ENCODE measurements at places on chromosomes 16 and 17. TPM values are rescaled to one million over a fixed set of nuclear protein-coding genes. Genes with fewer than 3 reads are reported as not detected.
A peak's percentile ranks its signal among the peaks of the same experiment; 100 is the strongest.

DNA sequence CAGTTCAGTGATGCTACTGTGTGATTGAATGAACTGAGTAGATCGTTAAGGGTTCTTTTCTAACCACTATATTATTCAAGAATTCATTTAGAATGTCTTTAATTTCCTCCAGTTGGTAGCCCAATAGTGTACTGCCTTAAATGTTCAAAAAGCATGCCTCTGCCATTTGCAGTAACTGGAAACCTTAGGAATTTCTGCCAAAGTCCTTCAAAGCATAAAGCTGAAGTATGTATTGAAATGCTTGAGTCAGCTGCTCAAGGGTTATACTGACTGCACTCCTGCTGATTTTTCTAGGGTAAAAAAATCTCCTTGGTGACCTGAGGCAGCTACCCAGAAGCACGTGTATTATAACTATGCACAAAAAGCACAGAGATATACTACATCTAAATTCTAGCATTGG, 56.5 kb downstream of the SNTB2 start:
- no peak for DNase-seq

DNA sequence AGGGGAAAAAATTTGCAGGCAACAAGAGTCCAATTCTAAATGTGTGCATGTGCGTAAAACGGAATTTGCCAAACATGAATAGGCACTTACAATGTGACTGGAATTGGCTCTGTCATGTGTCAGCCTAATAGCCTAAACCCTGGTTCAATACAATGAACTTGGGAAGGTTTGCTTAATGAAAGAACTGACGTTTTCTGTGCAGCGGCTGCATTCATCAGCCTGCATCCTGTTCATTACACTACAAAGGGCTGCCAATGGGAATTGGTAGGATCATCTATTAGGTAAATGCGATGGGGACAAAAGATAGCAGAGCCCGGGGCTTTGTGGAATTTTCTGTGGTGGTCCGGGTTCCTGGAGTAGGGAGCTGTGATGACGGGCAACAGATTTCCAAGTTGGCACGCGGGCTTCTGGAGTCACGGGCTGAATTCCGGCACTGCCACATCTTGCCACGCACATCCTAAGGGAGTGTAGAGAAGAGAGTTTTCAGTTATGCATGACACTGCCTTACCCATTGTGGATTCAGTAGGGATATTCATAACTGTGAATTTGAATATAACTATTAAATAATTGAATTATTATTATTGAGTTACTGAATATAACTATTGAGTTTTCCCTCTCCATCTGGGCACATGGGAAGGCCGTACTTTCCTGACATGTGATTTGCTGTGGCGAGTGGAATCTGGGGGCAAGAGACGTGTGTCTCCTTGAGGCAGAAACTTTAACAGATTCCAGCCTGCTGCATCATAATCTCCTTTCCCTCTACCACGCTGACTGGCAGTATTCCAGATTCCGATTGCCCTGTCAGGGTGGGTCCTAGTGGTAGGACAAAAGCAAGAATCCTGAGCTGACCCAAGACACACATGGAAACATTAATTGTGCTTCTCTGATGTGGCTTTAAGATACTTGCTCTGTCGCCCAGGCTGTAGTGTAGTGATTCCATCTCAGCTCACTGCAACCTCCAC, 565.6 kb downstream of the WWOX start:
- no peak for DNase-seq

DNA sequence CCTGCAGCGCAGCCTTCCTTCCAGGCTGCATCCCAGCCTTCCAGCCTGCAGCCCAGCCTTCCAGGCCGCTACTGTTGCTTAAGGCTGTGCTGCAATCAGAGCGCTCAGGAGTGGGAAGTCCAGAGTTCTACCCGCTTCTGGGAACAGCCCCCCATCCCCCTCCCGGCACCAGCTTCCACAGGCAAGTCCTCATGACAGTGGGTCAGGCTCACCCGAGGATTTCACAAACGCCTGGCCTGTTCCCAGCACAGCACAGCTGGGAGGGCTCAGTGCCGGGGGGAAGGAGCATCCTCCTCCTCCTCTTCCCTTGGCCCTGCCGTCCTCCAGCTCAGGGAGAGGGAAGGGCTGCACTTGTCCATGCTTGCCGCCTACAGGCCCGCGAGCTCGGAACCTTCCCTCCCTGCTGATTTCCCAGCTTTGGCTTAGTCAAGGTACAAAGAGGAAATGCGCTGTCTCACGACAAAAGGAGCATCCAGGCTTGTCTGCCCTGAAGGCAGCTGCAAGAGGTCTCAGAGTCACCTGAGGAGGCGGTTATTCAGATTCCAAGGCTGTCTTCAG, 8.3 kb downstream of the SOCS3 start:
- peak; percentile 78 for DNase-seq

DNA sequence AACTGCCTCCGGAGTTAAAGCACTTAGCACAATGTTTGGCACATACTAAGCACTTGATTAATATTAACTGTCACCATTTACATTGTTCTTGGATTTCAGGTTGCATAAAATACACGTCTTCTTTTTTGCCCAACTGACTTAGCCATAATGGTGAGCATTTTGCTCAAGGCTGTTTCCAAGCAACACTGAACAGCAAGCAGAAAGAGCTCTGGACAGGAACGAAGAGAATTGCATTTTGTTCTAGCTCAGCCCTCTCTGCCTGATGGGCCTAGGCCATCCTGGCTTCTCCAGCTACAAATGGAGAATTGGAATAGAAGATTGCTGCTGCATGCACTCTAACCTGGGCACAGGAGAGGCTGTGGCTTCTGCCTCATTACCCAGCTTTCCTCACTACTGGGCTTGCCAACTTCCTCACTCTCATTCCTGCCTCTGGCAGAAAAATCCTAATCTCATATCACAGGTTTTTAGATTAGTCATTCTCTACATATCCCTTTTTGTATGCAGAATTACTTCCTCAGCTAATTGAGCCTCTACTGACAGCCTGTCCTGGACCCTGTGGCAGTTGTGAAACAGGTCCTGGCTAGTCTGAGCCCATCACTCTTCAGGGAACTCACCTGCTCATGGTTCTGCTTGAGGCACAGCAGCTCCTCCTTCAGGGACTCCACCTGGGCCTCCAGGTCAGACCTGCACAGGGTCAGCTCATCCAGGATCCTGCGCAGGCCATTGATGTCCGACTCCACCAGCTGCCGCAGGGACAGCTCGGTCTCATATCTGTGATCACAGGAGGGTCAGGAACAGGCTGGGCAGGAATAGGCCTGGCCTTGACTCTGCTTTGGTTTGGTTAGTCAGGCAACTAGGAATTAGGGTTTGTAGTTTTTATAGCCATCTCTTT, 2.5 kb downstream of the KRT33A start:
- DNase-seq = no peak

DNA sequence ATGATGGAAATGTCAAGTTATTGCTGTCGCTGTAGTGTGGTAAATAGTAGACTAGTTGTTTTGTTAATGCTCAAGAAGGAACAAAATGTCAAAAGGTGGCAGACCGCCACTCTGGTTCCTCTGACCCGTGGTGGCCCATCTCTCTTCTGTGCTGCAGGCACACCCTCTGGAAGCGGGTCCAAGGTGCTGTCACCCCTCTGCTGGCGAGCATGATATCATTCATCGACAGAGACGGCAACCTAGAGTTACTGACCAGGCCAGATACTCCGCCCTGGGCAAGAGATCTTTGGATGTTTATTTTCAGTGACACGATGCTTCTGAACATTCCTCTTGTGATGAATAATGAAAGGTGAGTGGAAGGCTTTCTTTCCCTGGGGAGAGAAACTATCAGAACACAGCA, 56.8 kb upstream of the ENDOV start:
- no peak for DNase-seq

GRCh38 chr16:17329391-17329790, 141.4 kb downstream of the XYLT1 start:
- DNase-seq = no peak

DNA sequence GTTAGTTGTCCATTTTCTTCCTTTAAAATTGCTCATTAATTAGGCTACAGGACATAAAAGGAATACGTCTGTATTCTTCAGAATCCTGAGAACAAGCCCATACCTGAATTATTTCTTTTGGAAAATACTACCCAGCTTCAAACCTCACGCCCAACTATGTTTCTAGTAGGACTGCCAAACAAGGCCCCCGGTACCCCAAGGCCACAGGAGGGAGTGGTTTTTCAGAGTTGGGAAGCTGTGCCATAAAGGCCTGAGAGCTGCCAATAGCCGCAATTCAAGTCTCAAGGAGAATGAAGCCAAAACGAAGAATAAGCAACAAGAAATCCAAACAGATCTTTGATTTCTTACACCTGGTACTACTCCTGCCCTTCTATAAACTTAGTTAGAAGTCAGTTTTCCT, 48.3 kb downstream of the UBE2G1 start:
- no peak for DNase-seq

DNA sequence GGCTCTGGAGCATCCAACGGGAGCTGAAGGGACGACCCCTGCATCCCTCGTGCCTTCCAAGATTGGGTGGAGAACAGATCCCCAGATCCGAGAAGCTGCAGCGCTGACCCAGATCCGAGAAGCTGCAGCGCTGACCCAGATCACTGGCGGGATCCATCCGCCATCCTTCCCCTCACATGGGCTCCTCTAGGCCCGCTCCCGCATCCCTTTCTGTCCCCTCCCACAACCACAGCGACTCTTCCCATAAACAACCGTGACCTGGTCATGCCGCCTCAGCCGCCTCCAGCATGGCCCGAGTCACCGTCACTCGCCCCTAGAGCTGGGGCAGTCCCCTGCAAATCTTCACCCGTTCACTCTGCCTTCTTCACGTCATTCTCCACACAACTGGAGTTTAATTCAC, 124.9 kb downstream of the UTP18 start:
- no peak for DNase-seq

DNA sequence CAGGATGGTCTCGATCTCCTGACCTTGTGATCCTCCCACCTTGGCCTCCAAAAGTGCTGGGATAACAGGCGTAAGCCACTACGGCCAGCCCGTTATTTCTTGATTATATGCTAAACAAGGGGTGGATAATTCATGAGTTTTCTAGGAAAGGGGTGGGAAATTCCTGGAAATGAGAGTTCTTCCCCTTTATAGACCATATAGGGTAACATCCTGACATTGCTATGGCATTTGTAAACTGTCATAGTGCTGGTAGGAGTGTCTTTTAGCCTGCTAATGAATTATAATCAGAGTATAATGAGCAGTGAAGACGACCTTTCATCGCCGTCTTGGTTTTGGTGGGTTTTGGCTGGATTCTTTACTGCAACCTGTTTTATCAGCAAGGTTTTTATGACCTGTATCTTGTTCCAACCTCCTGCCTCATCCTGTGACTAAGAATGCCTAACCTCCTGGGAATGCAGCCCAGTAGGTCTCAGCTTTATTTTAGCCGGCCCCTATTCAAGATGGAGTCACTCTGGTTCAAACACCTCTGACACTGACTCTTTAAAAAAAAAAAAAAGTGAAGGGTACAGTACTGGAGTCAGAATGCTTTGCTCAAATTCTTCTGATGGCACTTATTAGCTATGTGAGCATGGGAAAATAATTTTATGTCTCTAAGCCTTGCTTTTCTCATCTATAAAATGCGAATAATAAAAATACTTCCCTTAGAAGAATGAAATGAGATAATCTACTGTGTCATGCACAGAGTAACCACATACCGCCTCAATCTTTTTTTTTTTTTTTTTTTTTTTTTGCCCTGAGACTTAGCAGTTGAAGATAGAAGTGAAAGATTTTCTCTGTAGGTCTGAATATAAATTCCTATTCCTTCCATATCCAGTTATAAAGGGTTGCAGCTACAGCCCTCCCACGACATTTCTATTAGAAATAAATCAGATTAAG, 5.1 kb upstream of the CALCOCO2 start:
- DNase-seq = no peak

DNA sequence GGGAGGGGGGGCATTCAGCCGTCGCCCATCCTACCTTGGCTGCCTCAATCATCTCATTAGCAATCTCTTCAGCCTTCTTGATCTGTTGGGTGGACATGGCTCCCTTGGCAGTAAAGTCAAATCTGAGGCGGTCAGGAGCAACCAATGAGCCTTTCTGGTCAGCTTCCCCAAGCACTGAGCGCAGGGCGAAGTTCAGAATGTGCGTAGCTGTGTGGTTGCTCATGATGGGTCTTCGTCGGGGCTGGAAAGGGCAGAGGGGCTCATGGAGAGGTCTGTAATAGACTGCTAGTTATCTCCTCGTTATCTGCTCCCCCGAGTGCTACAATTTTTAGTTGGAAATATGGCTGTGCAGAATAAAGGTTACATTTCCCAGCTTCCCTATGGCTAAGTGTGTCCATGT, 7.2 kb upstream of the EXOSC6 start:
- no peak for DNase-seq

DNA sequence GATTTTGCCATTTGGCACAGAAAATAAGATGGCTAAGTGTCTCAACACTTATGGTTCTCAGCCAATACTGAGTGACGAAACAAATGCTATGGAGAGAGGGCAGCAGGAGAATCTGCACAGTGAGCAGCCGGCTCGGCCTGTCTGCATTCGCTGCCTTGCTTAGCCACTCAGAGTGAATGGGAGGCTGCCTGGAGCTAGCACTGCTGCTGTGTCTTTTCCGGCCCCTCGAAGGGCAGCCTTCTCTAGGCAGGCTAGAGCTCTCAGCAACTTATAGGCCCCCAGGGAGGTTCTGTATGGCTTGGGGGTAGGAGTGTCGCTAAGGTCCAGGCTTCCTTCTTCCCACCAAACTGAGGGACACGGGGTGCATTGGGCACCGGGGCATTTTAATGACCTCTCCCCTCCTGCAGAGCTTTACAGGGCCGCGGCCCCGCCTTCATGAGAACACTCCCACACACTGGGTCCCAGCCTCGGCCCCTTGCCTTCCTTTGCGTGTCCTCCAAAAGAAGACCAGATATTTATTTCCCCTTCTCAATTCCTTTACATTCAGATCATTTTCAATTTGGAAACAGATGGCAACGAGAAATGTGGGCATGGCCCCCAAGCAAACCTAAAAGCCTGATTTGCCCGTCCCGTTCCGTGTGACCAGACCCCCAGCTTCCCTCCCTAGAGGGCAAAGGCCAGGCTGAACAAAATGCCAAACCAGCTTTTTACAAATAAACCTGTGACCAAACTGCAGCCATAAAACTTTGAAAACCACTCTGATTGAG, 670.9 kb downstream of the TOX3 start:
- no peak for DNase-seq

GRCh38 chr17:49045376-49045775, 48.2 kb downstream of the IGF2BP1 start:
- DNase-seq = no peak

The NPIPB6 gene
- 2.5 TPM for total RNA-seq

The CTRB2 gene
- not detected for total RNA-seq

The SPNS3 gene
- total RNA-seq = 0.54 TPM

The CTCF gene
- 37.2 TPM for total RNA-seq

The TMC7 gene
- total RNA-seq = not detected

The TBC1D3B gene
- total RNA-seq = 3.9 TPM

The CYB561 gene
- total RNA-seq = 129 TPM

Measured in thyroid gland (tissue), 4 donors.